RWPE2 (cell line): ENCODE measurements at places on chromosomes 4 and X.

DNA sequence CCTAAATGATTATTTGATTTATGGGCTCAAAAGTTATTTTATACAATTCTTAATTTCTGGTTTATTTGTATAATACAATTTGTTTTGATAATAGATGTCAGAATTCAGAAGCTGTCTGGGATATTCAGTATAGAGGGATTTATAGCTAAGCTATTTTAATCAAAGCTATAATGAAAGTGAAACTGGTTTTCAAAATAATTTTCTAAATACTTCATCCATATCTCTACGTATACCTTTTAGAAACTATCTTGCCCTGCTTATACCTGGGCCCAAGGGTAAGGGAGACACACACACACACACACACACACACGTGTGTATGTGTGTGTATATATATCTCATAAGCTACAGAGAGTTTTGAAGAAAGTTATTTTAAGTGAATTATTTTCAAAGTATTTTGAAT, 2.9 kb downstream of the TMEM131L start:
- no peak for DNase-seq

GRCh38 chr4:149136951-149137620, 678.6 kb downstream of the IQCM start:
- no peak for DNase-seq

GRCh38 chrX:70478526-70479245, 34.1 kb downstream of the DLG3 start:
- DNase-seq: no peak

DNA sequence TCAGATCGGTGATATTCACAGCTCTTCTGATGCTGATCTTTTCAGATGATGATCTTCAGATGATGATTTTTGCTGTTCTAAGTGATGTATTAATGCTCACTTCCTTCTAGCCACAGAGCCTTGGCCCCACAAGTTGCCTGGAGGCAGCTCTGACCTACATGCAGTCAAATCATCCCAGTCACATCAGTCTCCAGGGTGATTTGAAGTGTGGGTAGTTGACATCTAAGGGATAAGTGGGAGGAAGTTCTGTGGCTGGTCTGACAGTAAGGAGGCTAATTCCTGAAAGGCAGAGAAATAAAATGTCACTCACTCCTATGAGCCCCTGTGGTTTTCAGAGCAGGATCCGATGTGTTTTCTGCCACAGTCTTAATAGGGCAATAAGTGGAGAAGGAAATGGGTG, 79.8 kb upstream of the RPL34 start:
- no peak for DNase-seq

DNA sequence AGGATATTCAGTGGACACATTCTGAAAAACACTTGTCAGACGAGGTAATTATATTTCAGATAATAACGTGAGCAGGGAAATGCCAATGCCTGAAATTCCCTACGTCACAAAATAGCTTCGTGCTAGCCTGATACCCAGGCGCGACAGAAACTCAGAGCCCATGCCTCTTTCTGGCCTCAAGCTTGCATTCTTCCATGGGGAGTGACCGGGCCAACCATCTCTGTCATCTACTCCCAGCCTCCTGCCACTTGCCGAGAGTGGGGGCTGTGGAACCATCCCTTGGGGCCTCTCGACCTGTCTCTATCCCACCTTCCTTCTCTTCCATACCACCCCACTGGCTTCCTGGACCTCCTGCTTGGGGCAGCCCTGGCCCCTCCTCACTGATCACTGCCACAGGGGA, 34.5 kb upstream of the CDKN2AIP start:
- no peak for DNase-seq

DNA sequence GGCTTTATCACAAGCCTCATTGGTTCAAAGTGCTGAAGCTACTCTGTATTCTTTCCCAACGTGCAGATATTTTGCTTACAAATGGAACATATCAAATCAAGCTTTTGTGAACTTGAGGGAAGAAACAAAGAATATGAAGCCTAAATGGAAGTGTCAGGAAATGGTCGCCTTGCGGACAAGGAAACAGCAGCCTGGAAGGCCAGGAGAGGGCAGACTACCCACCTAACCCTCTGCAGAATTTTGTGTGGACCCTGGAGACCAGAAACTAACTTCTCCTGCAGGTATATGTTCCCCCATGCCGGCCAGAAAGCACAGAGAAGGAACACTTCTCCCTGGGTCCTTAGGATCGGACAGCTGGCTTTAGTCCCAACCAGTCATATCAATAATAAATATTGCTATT, 1425.8 kb downstream of the PCDH7 start:
- no peak for DNase-seq

- DNase-seq: no peak
Measured at GRCh38 chr4:119030536-119030890, 105.1 kb upstream of the MYOZ2 start.

DNA sequence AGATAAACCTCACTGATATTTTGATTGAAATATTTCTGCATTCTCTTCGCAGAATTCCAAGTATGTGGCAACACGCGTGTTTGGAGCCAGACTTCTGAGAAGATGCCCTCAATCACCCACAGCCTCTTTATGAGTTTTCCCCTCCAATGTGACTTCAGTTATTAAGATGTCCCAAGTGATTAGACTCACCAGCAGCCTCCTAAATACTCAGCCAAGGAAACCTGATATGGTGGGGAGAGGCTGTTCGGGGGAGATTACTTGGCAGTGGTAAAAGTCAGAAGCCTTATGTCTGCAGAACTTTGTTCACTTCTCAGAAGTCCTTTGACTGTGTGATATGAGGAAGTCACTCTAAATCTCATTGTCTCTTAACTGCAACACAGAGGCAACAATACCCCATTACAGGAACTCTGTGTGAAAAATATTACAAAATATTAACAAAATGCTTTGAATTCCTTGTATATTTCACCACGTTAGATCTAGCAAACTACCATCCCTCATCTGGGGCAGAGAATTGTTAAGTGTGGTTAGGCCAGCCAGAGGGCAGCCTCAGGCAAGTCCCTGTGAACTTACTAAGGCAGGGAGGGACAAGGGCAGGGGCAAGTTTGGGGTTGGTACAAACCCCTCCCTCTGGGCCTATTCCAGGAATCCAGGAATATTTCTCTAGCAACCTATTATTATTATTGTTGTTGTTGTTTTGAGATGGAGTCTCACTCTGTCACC, 151.4 kb upstream of the USP9X start:
- DNase-seq: no peak

DNA sequence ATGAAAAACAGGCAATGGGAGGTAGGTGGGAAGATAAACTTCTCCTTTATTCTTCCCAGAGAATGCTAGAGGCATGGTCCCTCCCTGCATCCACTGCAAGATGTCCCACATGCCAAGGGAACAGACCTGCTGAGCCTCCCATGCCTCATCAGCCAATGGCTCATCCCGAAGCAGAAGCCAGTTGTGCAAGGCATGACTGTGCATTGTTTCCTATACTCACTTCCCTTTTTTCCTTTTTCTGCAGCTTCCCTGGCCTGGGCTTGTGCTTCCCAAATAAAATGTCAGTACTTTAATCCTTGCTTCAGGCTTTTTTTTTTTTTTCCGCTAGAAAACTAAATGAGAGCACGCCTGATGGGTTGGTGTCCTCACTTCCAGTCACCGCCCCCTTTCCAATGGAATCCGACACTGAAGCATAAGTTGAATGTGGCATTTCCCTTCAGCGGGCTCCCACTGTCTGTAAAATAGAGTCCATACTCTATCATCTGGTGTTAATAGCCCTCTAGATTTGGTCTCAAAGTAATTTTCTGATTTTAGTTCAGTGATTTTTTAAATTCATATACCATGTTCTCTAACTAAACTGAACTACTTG, 239.0 kb upstream of the JADE1 start:
- DNase-seq: no peak

GRCh38 chr4:133920236-133920635, 281.4 kb downstream of the PABPC4L start:
- DNase-seq: no peak

DNA sequence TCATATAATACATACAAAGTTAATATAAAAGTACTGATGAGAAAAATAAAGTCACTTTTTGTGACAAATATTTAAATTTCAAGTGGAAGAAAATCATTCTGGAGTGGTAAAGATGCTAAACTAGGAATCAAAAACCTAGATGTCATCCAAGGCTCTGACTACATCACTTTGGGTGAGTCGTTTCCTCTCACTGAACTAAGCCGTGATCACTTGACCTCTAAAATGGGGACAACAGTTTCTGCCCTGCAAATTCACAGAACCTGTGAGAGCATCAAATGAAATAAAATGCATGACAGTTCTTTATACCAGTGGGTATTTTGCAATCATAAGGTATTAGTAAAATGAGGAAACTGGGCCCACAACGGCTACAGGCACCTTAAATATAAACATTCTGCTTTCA, 63.8 kb downstream of the PRDM5 start:
- DNase-seq: no peak

DNA sequence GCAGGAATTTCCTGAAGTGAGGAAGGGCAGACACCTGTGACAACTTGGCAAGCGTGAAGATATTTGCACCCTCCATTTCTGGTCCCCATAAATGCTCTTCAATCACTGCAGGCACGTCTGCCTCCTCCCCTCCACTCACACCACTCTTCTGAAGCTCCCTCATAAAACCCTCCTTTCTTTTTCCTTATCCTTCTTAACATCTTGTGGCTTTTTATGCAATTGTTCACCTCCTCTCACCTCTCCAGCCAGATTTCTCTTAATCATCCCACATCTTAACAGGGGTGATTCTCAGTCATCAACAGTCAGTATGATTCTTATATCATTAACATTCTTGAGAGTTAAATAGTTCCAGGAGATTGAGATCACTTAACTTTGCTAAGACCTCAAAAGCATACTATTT, 277.4 kb downstream of the SPRY1 start:
- DNase-seq: no peak

DNA sequence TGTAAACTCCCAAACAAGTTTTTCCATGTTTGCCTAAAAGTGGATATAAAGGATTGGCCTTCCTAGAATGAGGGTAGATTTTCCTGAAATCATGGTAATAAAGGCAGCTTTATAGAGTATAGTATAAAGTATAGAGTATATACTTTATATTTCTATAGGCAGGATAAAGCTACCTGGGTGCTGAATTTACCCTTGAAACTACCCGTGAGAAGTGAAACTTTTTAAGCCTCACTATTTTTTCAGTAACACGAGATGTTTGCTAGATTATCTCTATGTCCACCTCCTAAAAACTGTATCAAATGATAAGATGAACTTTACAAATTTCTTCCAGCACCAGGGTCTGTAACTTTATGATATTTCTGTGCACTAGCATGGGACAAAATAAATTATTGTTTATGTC, 340.0 kb upstream of the GALNTL6 start:
- DNase-seq: no peak

DNA sequence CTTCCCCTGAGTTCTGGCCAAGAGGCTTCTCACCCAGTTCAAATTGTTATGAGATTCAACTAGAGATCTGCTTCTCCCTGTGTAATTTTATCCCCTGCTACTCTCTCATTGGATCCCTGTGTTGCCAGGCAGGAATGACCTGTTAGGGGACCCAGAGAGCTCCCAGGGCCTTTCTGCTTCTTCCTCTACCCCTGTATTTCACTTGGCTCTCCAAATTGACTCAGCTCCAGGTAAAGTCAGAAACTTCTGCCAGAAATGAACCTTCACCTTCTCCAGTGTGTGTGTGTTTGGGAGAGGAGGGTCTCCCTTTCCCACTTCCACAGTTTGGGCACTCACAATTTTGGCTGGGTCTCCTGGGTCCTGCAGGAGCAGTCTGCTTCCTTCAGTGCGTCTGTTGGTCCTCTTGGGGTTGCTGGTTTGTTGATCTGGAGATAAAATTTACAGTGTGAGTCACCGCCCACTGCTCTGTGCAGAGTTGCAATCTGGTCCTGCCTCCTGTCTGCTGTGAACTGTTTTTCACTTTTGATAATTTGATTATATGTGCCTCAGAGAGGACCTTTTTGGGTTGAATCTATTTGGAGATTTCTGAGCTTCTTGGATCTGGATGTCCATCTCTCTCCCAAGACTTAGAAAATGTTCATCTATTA, 112.4 kb upstream of the EDA2R start:
- no peak for DNase-seq

DNA sequence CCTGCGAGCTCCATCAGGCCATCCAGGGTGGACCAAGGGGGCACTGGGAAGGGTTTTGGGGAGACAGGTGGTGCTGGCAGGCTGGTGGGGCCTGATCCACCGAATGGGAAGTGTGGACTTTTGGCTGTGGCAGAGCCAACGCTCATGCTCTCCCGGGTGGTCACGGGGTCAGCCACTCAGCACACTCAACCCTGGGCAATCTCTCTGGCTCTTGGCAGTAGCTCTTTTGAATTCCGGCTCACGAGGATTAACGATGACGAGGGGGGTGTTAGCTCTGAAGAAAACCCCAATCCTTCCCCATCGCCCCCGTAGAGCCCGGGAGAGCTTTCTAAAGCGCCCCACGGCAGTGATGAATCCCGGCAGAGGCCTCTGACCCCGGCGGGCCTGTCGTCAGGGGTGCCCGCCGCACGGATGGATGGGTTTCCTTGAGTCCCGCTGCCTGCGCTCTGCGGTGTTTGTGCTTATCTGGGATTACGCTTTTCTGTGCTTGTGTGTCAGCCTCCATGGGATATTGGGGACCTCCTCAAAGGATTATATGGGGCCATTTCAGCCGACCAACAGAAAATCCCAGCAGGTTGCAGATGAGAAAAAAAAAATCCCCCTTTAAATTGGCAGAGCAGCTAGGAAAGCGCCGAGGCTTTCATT, 156.8 kb upstream of the PSAPL1 start:
- no peak for DNase-seq

DNA sequence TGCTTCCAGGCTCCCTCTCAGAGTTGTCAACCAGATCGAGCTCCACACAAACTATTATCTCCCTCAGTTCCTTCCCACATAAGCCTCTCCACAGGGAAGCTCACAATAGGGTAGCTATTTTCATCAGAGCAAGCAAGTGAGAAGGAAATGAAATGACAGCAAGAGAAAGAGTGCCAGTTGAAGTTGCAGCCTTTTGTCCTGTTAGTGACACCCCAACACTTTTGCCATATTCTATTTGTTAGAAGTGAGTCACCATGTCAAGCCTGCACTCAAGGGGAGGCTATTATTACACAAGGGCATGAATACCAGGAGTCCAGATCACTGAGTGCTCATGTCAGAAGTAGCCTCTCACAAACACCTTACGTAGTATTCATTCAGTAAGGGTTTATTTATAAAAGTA, 266.3 kb upstream of the NOCT start:
- DNase-seq: no peak
